Hematopoietic multipotent progenitor cell treated with erythropoietin and hydrocortisone succinate and interleukin-3 and kit ligand, for 4 days (in vitro differentiated cells): ENCODE measurements at places on chromosomes 7 and 10.
A peak's percentile ranks its signal among the peaks of the same experiment; 100 is the strongest.

DNA sequence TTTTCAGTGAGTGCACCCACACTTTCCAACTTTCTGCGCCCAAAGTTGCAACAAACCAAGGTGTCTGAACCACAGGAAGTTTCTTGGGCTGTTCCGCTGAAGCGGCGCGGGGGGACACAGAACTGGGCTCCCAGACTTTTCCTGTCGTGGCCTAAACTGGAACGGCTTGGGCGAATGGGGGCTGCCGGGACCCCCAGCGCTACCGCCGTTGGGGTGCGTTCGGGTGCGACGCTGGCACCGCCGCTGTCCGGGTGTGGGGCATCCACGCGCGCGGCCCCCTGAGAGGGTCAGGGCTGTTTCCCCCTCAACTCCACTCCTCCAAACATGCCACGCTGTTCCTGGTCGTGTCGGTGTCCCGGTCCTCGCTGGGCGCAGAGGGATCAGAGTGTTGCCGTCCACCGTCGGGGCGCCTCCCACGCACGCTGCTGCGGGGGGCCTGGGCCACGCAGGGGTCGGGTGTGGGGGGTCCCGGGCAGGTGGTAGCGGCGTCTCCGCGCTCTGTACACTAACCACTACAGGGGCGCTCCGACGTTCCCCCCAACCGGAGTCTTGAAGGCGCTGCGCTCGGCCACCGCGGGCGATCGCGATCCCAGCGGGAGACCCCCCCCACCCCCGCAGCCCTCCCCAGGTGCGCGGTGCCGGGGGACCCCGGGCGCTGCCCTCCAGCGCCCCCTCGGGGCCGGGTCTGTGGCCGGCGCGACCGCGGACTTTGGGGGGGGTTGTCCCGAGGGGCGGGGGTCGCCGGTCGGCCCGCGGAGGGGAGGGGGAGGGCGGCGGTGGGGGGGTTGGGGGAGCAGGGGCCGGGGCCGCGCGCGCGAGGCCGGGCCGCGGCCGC is 2.2 kb upstream of the CUX1 start:
- DNase-seq, result peak; percentile 72

GRCh38 chr10:7264313-7264756 is 146.5 kb downstream of the SFMBT2 start:
- DNase-seq, result no peak

GRCh38 chr7:132569884-132570614 is 6.2 kb downstream of the PLXNA4 start:
- DNase-seq, result no peak

GRCh38 chr10:111102359-111102837 is 25.6 kb downstream of the ADRA2A start:
- no peak for DNase-seq

DNA sequence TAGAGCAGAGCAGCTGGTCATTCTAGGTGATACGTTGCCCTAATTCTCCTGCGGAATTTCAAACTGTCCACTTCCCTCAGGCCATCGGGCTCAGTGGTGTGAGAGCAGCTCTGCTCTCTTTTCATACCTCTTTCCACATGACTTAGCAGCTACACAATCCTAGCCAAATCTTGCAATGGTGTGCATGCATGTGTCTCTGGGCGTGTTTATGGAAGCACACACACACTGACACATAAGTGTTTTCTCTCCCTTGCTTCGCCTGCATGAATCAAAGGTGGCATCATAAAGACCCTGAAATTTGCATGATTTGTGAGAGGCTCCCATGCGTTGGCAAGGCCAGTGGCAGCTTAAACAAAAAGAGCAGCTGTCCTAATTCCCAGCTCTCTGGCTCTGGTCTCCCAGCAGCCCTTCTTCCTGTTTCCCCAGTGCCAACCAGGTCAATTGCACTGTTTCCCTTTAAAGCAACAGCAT is 1189.5 kb downstream of the GATA3 start:
- DNase-seq, result no peak

- peak; percentile 58 for DNase-seq
These were observed 3.5 kb upstream of the GNGT1 start for GRCh38 chr7:93902777-93903423.

- DNase-seq, result no peak
These were observed 159.7 kb downstream of the CCDC3 start for GRCh38 chr10:12841826-12842225.

DNA sequence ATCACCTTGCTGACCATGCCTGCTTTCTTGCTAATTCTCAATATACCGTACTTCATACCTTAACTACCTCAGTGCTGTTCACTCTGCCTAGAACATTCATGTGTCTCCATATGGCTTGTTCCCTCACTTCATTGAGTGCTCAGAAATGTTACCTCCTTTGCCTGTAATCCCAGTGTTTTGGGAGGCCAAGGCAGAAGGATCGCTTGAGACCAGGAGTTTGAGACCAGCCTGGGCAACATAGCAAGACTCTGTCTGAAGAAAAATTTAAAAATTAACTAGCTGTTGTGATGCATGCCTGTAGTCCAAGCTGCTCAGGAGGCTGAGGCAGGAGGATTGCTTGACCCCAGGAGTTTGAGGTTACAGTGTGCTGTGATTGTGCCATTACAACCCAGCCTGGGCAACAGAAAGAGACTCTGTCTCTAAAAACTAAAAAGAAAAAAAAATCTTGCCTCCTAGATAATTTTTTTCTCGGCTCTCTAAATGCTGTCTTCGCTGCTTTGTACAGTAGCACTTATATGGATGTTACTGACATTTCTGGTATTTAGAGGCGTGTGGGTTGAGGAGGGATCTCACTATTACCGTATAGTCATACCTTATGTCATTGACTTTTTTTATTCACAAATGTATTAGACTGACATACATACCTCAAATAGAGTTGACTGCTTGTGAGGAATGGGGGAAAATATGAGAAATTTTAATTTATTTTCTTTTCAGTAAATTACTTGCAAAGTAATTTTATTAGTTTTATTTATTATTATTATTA is 63.7 kb downstream of the LCOR start:
- no peak for DNase-seq

DNA sequence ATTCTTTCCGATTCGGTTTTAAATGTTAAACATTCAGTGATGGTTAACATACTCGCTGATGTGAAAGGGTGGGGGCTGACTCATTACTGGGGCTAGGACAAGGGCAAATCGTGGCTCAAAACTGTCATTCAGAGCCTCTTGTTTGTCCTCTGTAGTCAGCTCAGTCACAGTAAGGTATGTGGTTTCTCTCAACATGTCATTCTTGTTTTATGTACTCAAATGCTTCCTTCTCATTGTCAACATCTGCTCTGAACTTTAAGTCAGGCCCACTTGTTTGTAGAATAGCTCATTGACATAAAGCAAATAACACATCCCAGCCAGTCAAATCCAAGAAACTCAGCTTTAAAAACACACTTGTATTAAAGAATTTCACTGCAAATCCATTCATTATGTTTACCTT is 7.3 kb downstream of the SLC16A9 start:
- DNase-seq, result no peak

DNA sequence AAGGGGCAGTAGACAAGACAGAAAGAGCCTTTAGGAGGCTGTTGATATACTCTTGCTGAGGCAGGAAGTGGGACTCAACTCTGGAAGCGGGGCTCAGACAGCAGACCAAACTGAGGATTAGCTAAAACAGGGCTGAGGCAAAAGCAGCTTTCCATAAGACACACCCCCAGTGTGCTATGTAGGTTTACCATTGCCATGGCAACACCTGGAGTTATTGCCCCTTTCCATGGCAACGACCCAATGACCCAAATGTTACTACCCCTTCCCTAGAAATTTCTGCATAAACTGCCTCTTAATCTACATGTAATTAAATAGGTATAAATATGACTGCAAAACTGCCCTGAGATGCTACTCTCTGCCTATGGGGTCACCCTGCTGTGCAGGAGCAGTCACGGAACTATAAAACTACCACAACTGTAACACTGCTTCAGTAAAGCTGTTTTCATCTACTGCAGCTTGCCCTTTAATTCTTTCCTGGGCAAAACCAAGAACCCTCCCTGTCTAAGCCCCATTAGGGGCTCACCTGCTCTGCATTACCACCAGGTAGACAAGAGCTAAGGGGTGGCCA is 348.4 kb upstream of the PODXL start:
- no peak for DNase-seq

DNA sequence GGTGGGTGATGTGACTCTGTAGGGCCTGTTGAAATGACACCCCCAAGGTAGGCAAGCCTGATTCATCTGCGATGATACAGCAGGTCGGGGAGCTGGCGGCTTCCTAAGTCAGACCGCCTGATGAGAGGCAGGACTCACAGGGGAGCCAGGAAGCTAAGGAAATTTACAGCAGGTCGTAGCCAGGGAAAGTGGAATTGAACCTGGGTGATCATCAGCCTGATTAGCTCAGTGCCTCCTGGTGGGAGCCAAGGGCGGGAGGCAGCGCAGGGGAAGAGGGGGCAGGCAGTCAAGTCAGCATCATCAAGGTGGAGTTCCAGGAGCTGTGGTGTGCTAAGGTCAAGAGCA is 18.5 kb upstream of the TRIM56 start:
- no peak for DNase-seq

- DNase-seq, result peak; percentile 80
These were observed 19.8 kb downstream of the RGR start for GRCh38 chr10:84264611-84265141.

DNA sequence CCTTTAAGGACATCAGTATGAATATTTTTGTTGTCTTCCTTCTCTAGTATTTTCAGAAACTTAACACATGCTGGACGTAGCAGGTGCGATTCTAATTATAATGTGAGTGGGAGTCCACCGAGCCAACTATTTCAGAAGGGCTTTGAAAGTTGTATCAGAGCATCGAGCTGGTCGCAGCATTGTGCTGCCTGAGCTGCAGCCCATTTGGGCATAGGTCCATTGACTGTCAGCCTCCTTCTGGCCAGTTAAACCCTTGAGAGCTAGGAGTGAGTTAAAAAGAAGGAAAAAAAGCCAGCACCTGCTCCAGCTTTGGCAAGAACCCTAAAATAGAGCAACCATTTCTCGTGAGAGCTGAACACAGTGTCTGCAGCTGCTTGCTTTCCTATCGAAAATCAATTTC is 47.8 kb downstream of the SLC35G1 start:
- no peak for DNase-seq

DNA sequence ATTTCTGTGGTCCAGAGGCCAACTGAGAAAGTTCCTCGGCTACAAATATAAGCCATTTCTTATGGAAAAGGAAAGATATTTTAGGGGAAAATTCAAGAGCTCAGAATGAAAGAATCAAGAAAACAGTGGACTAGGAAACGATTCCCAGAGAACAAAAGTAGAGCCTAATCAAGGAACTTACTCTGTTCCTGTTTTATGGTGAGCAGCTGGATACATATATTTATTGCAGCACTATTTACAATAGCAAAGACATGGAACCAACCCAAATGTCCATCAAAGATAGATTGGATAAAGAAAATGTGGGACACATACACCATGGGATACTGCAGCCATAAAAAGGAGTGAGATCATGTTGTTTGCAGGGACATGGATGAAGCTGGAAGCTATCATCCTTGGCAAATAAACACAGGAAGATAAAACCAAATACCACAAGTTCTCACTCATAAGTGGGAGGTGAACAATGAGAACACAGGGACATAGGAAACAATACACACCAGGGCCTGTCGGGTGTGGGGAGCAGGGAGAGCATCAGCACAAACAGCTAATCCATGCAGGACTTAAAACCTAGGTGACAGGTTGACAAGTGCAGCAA is 298.7 kb downstream of the THSD7A start:
- no peak for DNase-seq

- DNase-seq, result no peak
These were observed 1042.9 kb downstream of the GATA3 start for GRCh38 chr10:9097206-9097990.

- DNase-seq, result no peak
These were observed 85.5 kb upstream of the ZNF800 start for GRCh38 chr7:127478024-127478355.

- DNase-seq, result peak; percentile 5
These were observed 232.1 kb upstream of the SEMA3C start for GRCh38 chr7:81150951-81151361.

GRCh38 chr7:134245253-134245652 is 71.5 kb downstream of the SLC35B4 start:
- no peak for DNase-seq

GRCh38 chr10:75575940-75576339 is 144.5 kb downstream of the LRMDA start:
- no peak for DNase-seq

GRCh38 chr10:33155720-33156638 is 178.5 kb downstream of the NRP1 start:
- DNase-seq, result peak; percentile 67

DNA sequence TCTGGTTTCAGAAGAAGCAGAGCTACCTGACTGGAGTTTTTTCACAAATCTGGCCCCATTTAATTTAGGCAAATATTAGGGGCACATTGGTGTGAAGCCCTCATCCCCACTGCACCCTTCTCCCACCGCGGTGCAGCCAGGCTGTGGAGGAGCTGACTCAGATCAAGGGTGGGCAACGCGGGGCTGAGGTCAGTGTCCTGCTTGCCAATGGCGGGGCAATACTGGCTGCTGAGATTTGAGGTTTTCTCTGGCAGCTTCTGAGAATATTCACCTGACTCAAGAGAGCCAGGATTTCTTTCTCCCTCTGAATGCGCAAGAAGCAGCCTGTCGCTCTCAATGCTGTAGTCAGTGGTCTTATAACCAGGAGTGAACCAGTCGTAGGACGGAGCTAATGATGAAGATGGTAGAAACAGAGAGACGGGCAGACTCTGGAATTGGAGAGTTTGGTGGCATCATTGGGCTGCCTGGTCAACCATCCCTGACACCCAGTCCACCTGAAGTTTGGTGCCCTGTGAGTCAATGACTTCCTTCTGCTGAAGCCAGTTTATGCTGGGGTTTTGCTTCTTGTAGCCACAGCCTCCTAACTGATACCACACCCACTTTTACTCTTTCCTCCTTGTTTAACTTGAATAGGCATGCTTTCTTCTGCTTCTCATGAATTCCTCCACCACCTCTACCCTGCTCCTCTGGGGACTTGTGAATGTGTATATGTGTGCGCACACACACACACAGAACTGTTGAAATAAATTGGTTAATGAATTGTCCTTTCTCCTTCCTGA is 123.7 kb upstream of the CTBP2 start:
- DNase-seq, result no peak

DNA sequence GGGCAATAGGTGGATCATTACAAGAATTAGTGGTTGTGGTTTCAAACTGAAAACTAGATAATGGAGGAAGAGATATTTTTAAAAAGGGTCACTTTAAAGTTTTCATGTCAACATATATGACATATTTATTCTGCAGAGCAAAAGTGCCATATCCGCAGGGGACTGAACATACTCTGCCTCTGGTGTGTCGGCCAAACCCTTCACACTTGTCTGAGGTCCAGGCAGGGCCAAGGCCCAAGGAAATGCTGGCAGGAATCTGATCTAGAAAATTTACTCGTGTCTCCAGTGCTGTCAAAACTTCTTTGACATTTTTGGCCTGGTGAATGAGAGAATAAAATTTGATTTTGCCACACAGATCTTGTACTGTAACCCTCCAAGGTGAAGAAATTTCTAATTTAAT is 562.3 kb downstream of the CCSER2 start:
- peak; percentile 1 for DNase-seq

- DNase-seq, result no peak
These were observed 142.1 kb downstream of the CDK14 start for GRCh38 chr7:90738249-90738648.
